ENCODE measurements at places on chromosomes 7 and 10.

DNA sequence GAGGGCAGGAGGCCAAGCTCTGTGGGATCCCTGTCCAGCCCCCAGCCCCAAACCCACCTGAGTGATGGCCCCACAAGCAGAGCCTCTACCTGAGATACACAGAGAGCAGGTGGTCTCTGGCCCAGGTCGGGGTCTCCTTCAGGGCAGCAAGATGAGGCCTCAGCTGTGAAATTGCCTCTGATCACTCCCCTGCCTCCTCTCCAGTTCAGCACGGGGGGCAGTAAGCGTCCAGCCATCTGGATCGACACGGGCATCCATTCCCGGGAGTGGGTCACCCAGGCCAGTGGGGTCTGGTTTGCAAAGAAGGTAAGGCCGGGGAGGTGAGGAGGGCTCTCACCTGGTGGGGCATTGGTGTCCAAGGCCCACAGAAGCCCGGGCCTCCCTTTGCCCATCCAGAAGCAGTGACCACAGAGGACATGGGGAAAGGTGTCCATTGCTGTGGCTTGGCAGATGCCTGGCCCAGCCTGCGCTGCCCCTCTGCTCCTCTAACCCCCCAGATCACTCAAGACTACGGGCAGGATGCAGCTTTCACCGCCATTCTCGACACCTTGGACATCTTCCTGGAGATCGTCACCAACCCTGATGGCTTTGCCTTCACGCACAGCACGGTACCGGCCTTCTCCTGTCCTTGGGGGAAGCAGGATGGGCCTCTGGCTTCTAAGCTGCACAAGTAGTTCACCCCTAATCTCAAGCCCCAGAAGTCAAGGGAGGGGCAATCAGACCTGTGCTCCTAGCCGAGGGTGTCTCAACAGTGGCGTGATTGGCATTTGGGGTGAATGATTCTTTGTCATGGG is 3.1 kb downstream of the CPA1 start:
- no peak for DNase-seq

GRCh38 chr10:58587676-58588075 is 75.0 kb downstream of the BICC1 start:
- no peak for DNase-seq

DNA sequence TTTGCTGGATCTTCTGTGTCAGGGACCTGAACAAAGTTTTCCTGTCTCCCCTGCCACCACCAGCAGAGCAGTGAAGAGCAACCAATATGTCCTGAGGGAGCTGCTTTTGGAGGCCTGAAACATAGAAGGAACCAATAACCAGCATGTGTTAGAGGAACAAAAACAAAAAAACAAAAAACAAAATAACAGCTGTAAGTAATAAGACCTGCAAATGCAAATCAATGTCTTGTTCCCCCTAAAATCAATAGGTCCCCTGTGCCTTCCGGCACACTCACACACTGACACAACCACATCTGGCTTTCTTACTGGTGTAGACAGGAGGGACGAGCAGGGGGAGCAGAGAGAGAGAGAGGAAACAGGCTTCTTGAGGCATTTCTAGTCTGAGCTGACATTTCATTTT is 94.1 kb downstream of the NRG3 start:
- no peak for DNase-seq

DNA sequence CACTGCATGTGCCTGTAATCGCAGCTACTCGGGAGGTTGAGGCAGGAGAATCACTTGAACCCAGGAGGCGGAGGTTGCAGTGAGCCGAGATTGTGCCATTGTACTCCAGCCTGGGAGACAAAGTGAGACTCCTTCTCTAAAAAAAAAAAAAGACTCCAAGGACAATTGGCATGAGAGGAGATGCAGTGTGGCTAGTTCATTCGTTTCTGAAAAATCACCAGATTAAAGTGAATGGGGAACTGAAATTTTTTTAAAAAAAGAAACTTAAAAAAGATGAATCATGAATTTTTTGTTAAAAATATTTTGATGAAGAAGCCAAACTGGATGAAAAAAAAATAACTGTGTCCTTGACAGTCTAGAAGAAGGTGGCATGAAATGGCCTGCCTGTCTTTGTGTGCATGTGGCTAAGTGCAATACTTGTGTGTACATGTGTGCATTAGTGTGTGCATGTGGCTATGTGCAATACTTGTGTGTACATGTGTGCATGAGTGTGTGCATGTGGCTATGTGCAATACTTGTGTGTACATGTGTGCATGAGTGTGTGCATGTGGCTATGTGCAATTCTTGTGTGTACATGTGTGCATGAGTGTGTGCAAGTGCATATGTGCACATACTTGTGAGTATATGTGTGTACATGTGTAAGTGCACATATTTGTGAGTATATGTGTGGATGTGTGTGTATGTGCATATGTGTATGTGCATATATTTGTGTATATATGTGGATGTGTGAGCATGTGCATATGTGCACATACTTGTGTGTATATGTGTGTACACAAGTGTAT is 391.7 kb upstream of the KLF6 start:
- DNase-seq: peak; percentile 64

DNA sequence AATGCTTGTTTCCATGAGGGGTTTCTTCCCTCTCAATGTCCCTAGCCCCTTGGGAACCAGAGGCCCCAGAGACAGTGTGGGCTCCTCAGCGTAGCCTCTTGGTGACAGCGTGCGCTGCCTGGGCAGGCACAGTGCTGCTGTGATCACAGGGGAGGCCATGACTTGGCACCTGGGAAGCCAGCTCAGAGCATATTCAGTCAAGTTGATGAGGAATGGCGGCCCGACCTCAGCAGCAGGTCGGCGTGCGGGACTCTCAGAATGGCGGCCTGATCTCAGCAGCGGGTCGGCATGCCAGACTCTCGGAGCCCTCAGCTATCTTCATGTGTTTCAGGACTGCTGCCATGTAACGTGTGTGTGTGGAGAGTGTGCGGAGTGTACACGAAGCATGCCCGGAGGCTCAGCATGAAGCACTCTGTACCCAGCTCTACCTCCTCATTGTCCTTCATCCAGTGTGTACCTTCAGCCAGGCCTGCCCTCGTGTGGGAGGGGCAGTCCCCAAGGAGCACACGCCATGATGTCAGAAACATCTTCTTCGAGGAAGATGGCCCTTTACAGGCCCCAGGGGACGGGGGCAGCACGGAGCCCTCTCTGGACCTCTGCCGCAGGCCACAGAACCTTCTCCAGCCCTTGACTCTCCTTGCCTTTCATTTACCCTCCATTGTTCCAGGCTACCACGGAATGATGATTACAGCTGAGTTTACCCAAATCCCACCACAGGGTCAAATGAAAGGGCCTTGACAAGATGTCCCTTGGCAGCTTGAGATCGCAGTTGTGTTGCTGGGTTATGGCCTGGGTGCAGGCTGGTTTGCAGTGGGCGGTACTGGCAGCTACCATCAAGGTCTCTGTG is 130.4 kb downstream of the SMURF1 start:
- DNase-seq: no peak

Measured in RPMI8226 (cell line).